Stimulated activated CD4-positive, alpha-beta T cell treated with anti-CD3 and anti-CD28 coated beads, TNF-alpha, amount 100 ng/mL, for 48 hours (primary cell): ENCODE measurements at places on chromosomes 13 and 19.

DNA sequence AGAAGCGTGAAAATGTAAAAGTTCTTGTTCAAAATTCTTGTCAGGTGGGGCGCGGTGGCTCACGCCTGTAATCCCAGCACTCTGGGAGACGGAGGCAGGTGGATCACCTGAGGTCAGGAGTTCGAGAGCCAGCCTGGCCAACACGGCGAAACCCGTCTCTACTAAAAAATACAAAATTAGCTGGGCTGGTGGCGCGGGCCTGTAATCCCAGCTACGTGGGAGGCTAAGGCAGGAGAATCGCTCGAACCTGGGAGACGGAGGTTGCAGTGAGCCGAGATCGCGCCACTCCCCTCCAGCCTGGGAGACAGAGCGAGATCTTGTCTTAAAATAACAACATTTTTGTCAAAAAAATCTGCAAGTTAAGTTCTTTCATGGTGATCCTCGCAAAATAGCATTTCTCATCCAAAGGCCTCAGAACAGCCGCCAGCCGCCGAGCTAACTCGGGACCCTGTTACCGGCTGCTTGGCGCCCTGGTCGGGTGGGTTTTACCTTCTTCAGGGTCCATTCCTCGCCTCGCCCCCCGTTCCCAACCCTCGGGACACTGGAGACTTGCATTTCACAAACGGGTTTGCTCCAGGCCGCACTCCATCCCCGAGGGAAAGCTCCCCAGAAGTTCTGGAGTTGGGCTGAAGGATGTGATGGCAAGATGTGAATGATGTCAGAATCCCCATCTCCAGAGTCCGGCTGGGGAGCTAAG, 1.6 kb downstream of the LATS2 start:
- no peak for DNase-seq

GRCh38 chr13:98519976-98520375, 56.9 kb downstream of the STK24 start:
- no peak for DNase-seq

DNA sequence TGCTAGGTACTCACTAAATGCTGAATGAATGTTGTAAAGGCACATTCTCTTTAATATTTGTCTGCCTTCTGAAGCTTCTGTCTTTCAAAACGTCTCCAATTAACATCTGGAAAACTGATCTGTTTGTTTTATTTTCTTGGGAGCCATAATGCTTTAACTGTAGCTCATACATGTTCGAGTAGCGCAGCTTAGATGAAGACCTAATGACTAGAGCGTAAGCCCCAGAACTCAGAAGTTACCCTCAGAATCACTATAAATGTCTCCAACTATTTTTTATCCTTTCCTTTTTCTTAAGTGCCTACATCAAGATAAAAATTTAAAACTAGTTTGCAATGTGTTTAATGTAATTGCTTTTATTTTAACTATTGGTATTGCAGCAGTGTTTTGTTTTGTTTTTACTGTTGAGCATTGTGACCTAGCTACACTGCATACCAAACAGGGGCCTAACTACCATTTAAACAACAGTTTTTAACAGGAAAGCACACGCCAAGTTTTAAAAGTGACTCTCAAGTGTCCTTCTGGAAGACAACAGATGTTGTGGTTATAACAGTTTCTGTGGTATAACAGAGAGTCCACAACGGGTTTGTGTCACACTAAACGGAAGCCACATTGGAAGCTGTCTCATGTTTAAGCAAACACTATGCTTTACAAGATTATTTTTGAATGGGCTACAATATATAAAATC, 42.0 kb downstream of the MRPL57 start:
- DNase-seq, result no peak

DNA sequence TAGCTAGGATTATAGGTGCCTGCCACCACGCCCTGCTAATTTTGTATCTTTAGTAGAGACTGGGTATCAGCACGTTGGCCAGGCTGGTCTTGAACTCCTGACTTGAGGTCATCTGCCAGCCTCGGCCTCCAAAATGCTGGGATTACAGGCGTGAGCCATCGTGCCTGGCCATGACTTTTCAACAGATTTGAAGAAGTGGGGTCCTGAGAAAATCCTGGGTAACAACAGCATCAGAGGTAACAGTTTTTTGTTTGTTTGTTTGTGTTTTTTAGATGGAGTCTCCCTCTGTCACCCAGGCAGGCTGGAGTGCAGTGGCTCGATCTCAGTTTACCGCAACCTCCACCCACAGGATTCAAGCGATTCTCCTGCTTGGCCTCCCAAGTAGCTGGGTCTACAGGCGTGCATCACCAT, 3.7 kb downstream of the JUNB start:
- DNase-seq, result no peak

DNA sequence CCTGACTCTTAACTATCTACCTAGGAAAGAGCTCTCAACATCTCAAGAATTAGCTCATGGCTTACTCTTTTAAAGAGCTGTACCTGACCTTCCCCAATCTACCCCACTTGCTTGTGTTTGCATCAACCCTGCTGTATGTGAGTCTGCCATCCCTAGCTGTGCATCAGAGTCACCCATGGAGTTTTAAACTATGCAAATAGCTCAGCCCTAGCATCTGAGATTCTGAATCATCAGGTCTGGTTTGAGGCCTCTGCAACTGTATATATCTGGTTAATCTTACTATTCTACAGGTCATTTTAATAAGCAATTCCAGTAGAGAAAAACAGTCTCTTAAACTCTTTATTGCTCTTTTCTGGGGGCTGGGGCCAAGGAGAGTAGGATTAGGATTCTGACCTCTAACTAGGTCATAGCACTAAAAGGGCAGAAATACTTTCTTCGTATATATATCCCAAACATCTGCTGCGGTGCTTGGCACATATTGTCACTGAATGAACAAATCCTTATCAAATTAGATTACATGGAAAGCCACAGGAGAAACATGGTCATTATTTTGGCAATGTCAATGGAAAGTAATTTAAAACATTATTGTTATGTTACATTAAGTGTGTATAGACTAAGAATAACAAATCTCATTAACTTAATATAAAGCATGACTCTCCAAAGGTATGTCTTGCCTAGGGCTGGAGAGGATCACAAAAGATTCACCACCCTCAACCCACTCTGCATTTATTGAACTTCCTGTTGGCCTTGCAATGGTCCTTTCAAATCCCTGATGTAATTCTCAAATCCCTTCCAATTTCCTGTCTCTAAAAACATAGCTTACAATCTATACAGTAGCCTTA, 232.2 kb downstream of the DACH1 start:
- DNase-seq, result no peak
